Fibroblast of the aortic adventitia (primary cell): ENCODE measurements at places on chromosomes 12 and 14. TPM values are rescaled to one million over a fixed set of nuclear protein-coding genes. Genes with fewer than 3 reads are reported as not detected.
A peak's percentile ranks its signal among the peaks of the same experiment; 100 is the strongest.

DNA sequence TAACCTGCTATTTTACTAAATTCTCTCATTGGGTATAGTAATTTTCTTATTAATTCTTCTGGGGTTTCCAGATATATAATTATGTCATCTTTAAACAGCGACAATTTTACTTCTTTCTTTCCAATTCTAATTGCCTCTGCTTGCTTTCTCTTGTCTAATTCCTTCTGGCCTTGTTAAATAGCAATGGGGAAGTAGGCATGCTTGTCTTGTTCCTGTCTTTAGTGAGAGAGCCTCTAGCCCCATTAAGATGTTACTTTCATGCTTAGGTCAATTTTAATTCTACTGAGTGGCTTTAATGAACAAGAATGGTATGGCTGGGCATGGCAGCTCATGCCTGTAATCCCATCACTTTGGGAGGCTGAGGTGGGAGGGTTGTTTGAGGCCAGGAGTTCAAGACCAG lies 31.7 kb downstream of the LRTM2 start:
- no peak for DNase-seq

DNA sequence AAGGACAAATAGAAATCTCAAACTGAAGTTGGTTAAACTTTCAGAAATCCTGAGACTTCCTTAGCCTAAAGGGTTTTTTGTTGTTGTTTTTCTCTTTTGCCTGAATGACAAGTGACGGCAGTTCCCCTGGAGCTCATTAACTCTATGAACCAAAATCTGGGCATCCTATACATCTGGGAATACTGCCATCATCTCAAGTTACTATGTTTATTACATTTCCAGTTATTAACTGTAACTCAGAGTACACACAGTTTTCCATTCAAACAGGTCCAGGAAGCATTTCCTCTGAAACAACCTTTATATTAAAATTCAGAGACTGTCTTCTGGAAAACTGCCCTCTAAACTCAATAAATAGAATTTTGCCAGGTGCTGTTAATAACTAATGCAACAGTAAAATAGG lies 55.6 kb upstream of the CDKL1 start:
- DNase-seq, result peak; percentile 8

DNA sequence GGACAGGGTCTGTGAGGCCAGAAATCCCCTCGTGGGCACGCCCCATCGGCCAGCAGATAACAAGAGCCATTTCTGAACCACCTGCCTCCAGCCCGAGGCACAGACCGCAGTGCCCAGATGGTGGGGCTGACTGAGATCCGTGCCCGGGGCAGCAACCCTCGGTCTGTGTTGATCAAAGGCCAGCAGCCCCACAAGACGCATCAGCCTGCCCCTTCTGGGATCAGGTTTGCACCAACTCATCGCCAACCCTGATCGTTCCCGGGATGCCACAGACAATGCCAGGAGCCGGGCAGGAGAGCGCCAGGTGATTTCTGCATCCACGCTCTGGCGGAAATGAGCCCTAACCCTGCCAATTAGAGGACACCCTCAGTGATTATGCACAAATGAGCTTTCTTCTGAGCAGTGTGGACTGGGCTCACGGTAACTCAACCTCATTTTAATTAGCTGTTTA lies 64.5 kb downstream of the TESC start:
- no peak for DNase-seq

GRCh38 chr14:56805992-56806727 lies 4.1 kb downstream of the OTX2 start:
- DNase-seq, result no peak

GRCh38 chr14:93940437-93940836 lies 13.3 kb downstream of the FAM181A start:
- DNase-seq, result no peak

DNA sequence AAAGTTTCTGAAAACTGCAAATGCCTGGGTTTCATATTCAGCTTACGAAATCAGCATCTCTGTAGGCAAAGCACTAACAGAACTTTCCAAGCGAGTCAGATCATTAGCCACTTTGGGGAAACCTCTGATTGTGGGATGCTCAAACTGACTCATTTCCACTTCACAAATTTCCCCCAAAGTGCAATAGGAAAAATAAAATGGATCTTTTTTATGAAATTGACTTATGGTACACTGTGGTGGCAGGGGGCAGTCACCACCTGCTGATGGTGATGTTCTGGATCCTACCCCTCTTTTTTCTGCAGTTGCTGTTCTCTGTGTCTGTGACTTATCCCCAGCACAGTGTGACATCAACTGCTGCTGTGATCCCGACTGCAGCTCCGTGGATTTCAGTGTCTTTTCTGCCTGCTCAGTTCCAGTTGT lies 5.6 kb downstream of the TCTN1 start:
- DNase-seq, result no peak

The JAG2 gene
- total RNA-seq, result 0.63 and 3.1 TPM in 2 replicates

The EIF2S3B gene
- 7.1 and 9.2 TPM in 2 replicates for total RNA-seq

The RTN1 gene
- total RNA-seq, result 0.27 and 1.7 TPM in 2 replicates

The HOXC11 gene
- not detected in 2 replicates for total RNA-seq
